ENCODE measurements at places on chromosomes 7 and 10. TPM values are rescaled to one million over a fixed set of nuclear protein-coding genes. Genes with fewer than 3 reads are reported as not detected.
A peak's percentile ranks its signal among the peaks of the same experiment; 100 is the strongest.

- no peak for DNase-seq
Observed at GRCh38 chr10:110408203-110408871, 89.4 kb upstream of the DUSP5 start.

DNA sequence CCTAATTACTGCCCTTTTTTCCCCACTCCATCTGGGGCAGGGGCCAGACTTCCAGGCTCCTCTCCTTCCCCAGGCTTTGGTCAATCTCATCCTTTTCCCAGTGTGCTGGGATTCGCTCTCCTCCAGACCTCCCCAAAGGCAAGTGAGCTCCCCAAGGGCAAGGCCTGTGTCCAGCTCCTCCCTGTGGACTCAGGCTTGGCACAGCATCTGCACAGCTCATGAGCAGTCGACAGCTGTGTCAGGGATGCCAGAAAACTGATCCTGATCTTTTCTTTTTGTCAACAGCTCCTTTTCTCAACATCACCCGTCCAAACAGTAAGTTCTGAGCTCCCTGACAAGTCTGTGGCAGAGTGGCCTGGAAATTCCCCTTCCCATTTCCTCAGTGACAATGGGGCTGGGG is 67.1 kb downstream of the C10orf120 start:
- DNase-seq = no peak

DNA sequence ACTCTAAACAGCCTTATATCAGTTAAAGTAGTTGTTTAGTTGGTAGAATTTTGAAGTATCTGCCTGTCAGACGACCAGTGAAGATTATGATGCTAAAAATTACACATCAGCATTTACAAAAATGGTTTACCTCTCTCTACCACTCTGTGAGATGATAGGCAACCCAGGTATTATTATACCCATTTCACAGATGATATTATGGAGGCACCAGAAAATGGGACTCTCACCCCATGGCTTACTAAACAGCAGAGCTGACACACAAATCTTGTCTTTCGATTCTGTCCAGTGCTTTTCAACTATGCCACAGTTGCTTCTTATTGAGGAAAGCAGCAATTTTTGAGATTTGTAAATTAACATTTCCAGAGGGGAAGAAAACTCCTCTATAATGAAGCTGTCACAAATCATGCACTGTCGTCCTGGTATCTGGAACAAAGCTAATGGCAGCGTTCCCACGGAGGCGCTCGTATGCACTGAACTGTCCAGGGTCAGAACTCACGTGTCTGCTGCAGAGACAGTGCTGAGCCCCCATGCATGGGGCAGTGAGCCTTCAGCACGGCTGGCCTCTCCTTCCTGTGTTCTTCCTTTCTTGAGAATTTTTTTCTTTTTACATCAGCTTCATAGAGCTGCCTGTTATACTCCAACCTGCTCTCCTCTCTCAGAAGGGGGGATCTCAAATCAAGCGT is 381.1 kb downstream of the SDK1 start:
- peak; percentile 56 for DNase-seq

Gene SFTPD
- 0.34 TPM for polyA plus RNA-seq

Gene HTR7
- 0.03 TPM for polyA plus RNA-seq

Measured in adrenal gland (tissue), 19 donors.